Heart left ventricle (tissue), 16 donors: ENCODE measurements at places on chromosomes 3 and 15. TPM values are rescaled to one million over a fixed set of nuclear protein-coding genes. Genes with fewer than 3 reads are reported as not detected.

- DNase-seq, result peak; percentile 13
Measured at GRCh38 chr3:113166719-113167492, 44.5 kb upstream of the BOC start.

Gene TIGIT
- 0.77 TPM for total RNA-seq

Gene RUVBL1
- total RNA-seq, result 27.1 TPM

DNA sequence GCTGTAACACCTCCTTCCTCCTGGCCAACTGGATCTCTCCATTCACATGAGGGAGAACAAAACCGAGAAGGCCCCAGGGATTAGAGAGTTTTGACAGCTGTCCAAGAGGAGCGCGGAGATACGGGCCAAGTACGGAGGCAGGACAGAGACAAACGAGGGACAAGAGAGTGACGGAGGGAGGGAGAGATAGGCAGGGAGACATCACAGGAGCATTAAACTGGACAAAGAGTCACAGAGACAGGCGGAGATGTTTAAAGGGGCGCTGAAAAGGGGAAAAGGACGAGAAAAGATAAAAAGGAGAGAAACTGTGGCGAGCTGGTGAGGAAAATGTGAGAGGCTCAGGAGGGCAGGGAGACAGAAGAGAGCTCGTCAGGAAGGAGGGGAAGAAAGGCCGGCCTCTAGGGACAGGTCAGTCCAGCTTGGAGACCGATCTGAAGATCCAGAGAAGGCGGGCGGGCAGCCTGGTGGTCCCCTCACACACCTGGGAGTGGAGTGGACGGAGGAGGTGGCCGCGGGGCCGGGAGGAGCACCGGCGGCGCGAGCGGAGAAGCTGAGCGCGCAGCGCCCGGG, 40.5 kb upstream of the ROPN1 start:
- peak; percentile 76 for DNase-seq

DNA sequence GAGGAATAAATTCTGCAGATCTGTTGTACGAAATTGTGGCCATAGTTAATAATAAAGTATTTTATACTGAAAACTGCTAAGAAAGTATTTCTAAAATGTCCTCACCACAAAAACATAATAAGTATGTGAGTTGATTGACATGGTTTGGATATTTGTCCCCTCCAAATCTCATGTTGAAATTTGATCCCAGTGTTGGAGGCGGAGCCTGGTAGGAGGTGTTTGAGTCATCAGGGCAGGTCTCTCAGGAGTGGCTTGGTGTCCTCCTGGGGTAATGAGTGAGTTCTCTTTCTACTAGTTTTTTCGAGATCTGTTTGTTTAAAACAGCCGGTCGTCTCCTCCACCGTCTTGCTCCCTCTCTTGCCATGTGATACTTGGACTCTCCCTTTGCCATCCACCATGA, 424.1 kb upstream of the KCNMB2 start:
- DNase-seq, result no peak

DNA sequence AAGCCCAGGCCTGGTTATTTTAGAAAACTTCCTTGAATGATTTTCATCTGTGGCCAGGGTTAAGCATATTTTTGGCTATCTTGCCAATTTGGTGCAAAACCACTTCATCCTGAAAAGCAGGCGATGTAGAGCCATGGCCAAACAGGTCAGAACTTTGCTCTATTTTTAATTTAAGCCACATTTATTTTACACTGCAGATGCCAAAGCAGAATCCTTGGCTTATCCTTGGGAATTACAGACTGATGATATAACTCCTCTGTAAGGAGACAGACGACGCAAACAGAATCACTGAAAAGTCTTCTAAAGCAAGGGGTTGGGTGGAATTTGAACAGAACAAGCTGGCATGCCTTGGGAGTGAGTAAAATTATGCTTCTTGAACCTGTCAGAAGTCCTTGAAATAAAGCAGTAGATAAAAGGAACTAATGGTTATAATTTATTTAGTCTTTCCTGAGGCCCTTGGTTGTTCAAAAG, 121.9 kb downstream of the CHST2 start:
- no peak for DNase-seq

Gene WDR72
- 0.11 TPM for total RNA-seq

DNA sequence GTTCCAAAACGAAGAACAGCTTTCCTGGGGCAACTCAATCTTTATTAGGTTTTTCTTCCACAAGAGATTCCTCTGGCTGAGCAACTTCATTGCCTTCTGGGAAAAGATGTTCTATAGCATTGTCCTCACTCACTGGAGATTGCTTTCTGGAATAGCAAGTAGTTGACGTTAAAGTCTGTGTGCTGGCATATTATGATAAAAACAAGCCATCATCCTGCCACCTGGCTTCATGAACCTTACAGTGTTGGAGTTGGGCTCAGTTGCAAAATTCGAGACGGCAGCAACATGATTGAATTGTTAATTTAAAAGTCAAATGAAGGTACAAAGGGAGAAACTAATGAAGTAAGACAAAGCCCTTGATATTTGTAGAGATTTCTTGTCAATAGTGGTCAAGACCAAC, 140.5 kb upstream of the PEX5L start:
- no peak for DNase-seq

DNA sequence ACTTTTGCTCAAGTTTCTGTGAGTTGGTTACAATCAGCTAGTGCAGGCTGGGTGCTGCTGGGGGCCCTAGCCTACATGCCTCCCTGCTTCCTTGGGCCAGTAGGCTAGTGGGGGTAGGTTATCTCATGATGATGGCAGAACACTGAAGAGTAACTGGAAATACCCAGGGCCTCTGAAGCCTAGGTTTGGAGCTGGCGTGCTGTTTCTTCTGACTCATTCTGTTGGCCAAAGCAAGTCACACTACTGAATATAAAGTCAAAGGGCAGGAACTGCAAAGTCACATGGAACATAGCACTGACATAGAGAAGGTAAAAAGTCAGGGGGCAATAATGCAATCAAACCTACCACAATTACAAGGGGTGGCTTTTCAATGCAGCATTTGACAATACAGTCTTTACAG, 34.5 kb downstream of the RASGRP1 start:
- no peak for DNase-seq

Gene LCTL
- not detected for total RNA-seq

- no peak for DNase-seq
Measured at GRCh38 chr3:172182797-172183196, 143.4 kb downstream of the FNDC3B start.

DNA sequence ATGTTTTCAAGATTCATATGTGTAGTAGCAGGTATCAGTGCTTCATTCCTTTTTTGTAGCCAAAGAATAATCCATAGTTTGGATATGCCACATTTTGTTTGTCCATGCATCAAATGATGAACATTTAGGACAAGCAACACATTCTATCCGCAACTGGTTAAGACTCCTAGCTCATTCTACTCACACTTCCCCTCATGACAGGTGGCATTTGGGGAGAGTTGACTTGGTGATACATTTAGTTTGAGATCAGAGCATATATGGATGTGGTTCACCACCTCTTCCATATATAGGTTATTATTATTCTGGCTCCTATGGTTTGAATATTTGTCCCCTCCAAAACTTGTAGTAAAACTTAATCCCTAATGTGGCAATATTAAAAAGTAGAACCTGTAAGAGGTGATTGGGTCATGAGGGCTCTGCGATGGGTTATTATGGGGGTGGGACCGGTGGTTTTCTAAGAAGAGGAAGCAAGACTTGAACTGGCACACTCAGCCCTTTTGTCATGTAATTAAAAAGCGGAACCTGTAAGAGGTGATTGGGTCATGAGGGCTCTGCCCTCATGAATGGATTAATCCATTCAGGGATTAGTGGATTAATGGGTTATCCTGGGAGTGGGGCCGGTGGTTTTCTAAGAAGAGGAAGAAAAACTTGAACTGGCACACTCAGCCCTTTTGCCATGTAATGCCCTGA, 75.3 kb upstream of the HRH1 start:
- DNase-seq, result no peak

Gene SNX33
- total RNA-seq, result 20.1 TPM

DNA sequence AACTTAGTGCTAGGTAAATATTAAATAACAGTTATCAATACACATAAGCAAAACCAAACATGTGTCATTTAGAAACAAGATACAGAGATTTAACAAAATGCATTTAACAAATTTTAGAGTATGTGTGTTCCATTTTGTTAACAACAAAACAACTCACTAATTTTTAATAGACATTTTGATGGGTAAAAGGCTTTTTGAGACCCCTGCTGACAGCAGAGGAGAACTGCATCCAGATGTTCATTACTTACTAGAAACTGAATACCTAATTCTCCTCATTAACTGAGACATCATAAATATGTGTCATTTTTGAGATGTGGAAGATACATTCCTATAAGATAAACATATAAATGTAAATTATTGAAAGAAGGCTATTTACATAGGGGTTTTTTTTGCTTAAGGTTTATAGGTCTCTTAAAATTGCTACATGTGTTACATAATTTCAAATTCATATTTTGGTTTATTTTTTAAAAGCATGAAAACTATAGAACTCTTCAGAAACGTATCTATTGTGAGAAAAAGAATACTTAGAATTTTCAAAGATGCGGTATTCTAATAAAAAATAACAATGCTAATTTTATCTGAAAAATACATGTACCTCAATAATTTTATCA, 1009.8 kb downstream of the TUSC7 start:
- no peak for DNase-seq
